Mesothelial cell of epicardium (in vitro differentiated cells): ENCODE measurements at places on chromosomes 6 and 20. TPM values are rescaled to one million over a fixed set of nuclear protein-coding genes. Genes with fewer than 3 reads are reported as not detected.

DNA sequence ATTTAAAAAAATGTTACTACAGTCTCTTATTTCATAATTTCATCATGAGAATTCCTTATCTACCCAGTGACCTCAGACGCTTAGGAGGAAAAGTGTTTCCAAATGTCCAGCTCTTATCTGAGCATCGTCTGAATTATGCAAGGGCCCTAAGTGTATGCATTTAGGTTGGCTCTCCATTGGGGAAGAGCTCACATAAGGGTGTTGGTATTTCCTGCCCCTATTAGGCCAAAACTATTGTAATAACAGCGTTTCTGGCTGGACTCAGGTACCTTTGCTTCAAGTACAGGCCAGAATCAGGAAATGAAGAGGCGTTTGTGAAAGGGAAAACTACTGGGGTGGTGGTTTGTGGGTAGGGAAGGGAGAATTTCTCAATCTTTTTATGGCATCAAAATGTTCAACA, 40.4 kb upstream of the SGK1 start:
- peaks cover 3% of the 10 kb centered on the region for H3K36me3 ChIP-seq
- no peak overlapping the region for H3K4me3 ChIP-seq
- peaks cover 7% of the 10 kb centered on the region for H3K4me1 ChIP-seq
- no peaks in the 10 kb centered on the region for H3K27me3 ChIP-seq
- DNase-seq: no peak

- no peaks in the 10 kb centered on the region for H3K27me3 ChIP-seq
- peaks cover 7% of the 10 kb centered on the region for H3K4me1 ChIP-seq
- DNase-seq: no peak
Measured at GRCh38 chr6:23145781-23146180, 576.4 kb downstream of the HDGFL1 start.

- no peaks in the 10 kb centered on the region for H3K27me3 ChIP-seq
- H3K4me1 ChIP-seq: peaks cover 9% of the 10 kb centered on the region
- H3K4me3 ChIP-seq: no peak overlapping the region
- H3K36me3 ChIP-seq: no peaks in the 10 kb centered on the region
- no peak for DNase-seq
Measured at GRCh38 chr6:139841794-139842215, 467.4 kb upstream of the CITED2 start.

DNA sequence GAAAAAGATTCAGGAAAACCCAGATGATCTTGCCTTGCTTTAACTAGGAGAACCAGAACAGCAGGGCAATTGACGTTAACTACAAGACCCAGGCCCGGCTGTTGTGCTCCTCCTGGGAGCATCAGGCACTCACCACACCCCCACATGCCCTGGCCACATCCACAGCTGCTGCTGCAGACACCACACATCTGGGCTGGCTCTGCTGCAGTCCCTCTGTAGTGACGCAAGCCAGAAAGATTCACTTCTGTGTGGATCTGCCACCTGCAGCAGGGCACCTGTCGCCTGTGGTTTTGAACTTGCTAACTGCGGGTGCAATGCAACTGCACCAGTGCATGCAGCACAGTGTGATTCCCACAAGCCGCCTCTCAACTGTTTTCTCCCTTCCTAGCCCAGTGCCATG, 228.8 kb downstream of the SYNDIG1 start:
- no peak for DNase-seq
- H3K27ac ChIP-seq: no peak overlapping the region
- no peaks in the 10 kb centered on the region for H3K36me3 ChIP-seq
- H3K27me3 ChIP-seq: peaks cover 20% of the 10 kb centered on the region
- no peak overlapping the region for H3K4me3 ChIP-seq
- H3K4me1 ChIP-seq: peaks cover 9% of the 10 kb centered on the region

The LHFPL5 gene
- total RNA-seq: not detected in 3 replicates

The PPP1R16B gene
- 0.04 TPM in 1 of 3 replicates, not detected in the others for total RNA-seq

The PRSS35 gene
- 41.4 to 42.2 TPM (median 42.2 TPM) in 3 replicates for total RNA-seq

- peaks cover 19% of the 10 kb centered on the region for H3K4me1 ChIP-seq
- no peak for DNase-seq
- peak overlapping the region; percentile 61 for H3K4me3 ChIP-seq
- peaks cover 8% of the 10 kb centered on the region for H3K27me3 ChIP-seq
- H3K36me3 ChIP-seq: no peaks in the 10 kb centered on the region
Measured at GRCh38 chr20:31859998-31860380, 10.3 kb downstream of the DUSP15 start.

The CTAGE9 gene
- total RNA-seq: 0.16 TPM in 1 of 3 replicates, not detected in the others

DNA sequence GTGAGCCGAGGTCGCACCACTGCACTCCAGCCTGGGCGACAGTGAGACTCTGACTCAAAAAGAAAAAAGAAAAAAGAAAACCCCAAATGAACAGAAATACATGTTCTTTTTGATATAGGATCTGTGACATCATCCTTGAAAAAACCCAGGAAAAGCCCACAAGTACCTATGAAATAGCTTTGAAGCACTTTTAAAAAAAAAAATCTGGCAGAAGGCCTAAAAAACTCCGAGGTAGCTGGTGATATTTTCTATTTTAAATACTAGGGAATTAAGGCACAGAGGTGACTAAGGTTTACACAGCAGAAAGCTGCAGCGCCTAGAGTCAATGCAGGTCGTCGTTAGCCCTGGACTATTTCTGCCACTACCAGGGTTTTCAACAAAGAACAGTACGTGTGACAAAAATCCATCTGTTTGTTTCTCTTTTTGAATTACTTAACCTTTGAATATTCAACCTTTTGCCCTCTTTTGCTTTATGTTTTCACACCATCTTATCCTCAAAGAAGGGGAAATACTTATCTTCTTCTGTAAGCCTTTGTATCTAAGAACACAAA, 39.4 kb upstream of the EEF1A1 start:
- DNase-seq: no peak
- H3K27me3 ChIP-seq: no peaks in the 10 kb centered on the region
- H3K27ac ChIP-seq: peak overlapping the region; percentile 35
- H3K36me3 ChIP-seq: no peaks in the 10 kb centered on the region
- H3K4me3 ChIP-seq: no peak overlapping the region
- peaks cover 30% of the 10 kb centered on the region for H3K4me1 ChIP-seq

- no peak overlapping the region for H3K27ac ChIP-seq
- no peaks in the 10 kb centered on the region for H3K27me3 ChIP-seq
- H3K36me3 ChIP-seq: peaks cover 9% of the 10 kb centered on the region
Measured at GRCh38 chr6:2000962-2001361, 244.4 kb downstream of the GMDS start.

DNA sequence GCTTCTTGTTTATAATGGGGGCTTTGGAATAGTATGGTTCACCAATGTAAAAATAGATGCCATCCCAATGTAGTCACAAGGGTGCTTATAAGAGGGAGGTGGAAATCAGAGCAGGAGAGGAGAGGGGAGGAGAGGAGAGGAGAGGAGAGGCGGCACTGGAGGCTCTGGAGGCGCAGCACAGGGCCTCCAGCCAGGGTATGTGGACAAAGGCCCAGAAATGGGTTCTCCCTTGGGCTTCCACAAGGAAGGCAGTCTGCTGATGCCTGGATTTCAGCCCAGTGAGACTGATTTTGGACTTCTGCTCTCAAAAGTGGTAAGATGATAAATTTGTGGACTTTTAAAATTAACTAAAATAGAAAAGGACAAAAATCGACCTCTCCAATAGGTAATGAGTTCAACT, 116.8 kb downstream of the RNASET2 start:
- H3K4me1 ChIP-seq: no peaks in the 10 kb centered on the region
- no peak overlapping the region for H3K27ac ChIP-seq
- DNase-seq: no peak
- no peak overlapping the region for H3K4me3 ChIP-seq
- H3K27me3 ChIP-seq: peaks cover 10% of the 10 kb centered on the region

GRCh38 chr20:46809706-46810360, 84.8 kb upstream of the EYA2 start:
- no peaks in the 10 kb centered on the region for H3K36me3 ChIP-seq
- no peak for DNase-seq
- H3K4me1 ChIP-seq: peaks cover 18% of the 10 kb centered on the region
- no peak overlapping the region for H3K4me3 ChIP-seq
- peaks cover 59% of the 10 kb centered on the region for H3K27me3 ChIP-seq

GRCh38 chr20:62186887-62187866, 4.3 kb downstream of the MTG2 start:
- no peaks in the 10 kb centered on the region for H3K27me3 ChIP-seq
- no peak overlapping the region for H3K4me3 ChIP-seq
- H3K36me3 ChIP-seq: peaks cover 4% of the 10 kb centered on the region
- H3K27ac ChIP-seq: no peak overlapping the region

GRCh38 chr6:154414021-154414813, 57.6 kb upstream of the IPCEF1 start:
- no peak for DNase-seq
- H3K36me3 ChIP-seq: peaks cover 28% of the 10 kb centered on the region
- no peak overlapping the region for H3K4me3 ChIP-seq
- H3K27me3 ChIP-seq: no peaks in the 10 kb centered on the region
- peaks cover 24% of the 10 kb centered on the region for H3K4me1 ChIP-seq

DNA sequence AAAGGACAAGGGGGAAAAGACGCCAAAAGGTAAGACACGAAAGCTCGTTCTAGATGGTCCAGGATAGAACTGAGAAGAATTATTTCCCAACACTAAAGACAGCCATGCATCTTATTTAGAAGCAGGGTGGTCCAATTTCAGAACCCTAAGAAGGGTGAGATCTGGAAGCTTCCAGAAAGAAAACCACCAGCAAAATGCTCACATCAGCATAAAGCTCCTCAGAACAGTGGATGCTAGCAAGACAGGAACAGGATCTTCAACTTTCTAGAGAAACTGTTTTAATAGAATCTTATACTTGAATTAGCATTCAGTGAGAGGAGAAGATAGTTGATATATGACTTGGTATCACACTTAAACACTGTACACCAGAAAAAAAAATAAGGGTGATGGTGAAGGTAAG, 101.5 kb downstream of the ZFP64 start:
- DNase-seq: no peak
- H3K4me3 ChIP-seq: no peak overlapping the region
- peaks cover 52% of the 10 kb centered on the region for H3K36me3 ChIP-seq
- H3K4me1 ChIP-seq: no peaks in the 10 kb centered on the region
- no peak overlapping the region for H3K27ac ChIP-seq
- no peaks in the 10 kb centered on the region for H3K27me3 ChIP-seq

The CYP39A1 gene
- 6.1 to 6.9 TPM (median 6.3 TPM) in 3 replicates for total RNA-seq

The THEMIS gene
- total RNA-seq: not detected in 3 replicates

GRCh38 chr20:59948828-59949720, 8.9 kb downstream of the FAM217B start:
- H3K4me1 ChIP-seq: peaks cover 57% of the 10 kb centered on the region
- H3K36me3 ChIP-seq: peaks cover 3% of the 10 kb centered on the region
- no peak overlapping the region for H3K4me3 ChIP-seq
- no peaks in the 10 kb centered on the region for H3K27me3 ChIP-seq

- no peak for DNase-seq
- peaks cover 3% of the 10 kb centered on the region for H3K4me1 ChIP-seq
- no peak overlapping the region for H3K27ac ChIP-seq
- no peak overlapping the region for H3K4me3 ChIP-seq
- H3K27me3 ChIP-seq: no peaks in the 10 kb centered on the region
- peaks cover 2% of the 10 kb centered on the region for H3K36me3 ChIP-seq
Measured at GRCh38 chr6:148405894-148406293, 63.3 kb downstream of the SASH1 start.

- H3K36me3 ChIP-seq: no peaks in the 10 kb centered on the region
- no peak overlapping the region for H3K4me3 ChIP-seq
- H3K27ac ChIP-seq: no peak overlapping the region
- H3K27me3 ChIP-seq: no peaks in the 10 kb centered on the region
Measured at GRCh38 chr6:158934157-158934556, 65.8 kb downstream of the RSPH3 start.

DNA sequence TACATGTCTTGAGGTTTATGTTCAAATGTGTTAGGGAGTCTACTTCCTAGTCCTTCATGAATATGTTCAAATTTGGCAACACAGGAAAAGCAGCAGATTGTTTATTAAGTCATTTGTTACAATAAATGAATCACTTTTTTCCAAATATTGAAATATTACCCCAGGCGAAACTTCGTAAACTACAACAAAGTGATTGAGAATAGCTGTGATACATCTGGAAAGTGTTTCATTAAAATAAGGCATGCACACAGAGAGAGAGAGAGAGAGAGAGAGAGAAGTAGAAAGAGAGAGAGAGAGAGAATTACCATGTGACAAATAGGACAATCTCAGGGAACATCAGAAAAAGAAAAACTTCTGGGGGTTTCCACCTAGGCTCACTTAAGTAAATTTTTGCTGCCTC, 363.1 kb upstream of the PTCHD4 start:
- no peak overlapping the region for H3K4me3 ChIP-seq
- H3K36me3 ChIP-seq: no peaks in the 10 kb centered on the region
- H3K4me1 ChIP-seq: peaks cover 3% of the 10 kb centered on the region
- H3K27ac ChIP-seq: no peak overlapping the region
- no peak for DNase-seq

The LY6G6F gene
- total RNA-seq: not detected in 3 replicates
